ENCODE measurements at places on chromosomes 4 and X.

- DNase-seq, result no peak
Observed at GRCh38 chrX:97790850-97791249, 907.1 kb downstream of the RPA4 start.

DNA sequence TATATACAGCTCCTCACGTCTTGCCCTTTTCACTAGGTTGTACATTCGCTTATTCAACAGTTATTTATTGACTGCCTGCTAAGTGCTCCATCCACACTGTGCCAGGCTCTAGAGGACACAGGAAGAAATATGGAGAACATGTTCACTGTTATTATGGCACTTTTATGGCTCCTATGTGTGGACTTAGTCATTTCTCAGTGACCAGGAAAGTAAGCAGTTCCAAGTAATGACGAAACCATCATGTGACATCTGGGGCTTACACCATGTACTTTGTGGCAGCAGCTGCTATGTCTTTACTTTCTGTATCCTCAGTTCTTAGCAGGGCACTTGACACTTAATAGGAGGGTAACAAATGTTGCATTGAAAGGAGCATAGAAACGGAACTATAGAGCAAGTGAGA is 278.0 kb downstream of the ANK2 start:
- DNase-seq, result no peak

GRCh38 chrX:41781500-41781899 is 57.5 kb downstream of the GPR82 start:
- no peak for DNase-seq

DNA sequence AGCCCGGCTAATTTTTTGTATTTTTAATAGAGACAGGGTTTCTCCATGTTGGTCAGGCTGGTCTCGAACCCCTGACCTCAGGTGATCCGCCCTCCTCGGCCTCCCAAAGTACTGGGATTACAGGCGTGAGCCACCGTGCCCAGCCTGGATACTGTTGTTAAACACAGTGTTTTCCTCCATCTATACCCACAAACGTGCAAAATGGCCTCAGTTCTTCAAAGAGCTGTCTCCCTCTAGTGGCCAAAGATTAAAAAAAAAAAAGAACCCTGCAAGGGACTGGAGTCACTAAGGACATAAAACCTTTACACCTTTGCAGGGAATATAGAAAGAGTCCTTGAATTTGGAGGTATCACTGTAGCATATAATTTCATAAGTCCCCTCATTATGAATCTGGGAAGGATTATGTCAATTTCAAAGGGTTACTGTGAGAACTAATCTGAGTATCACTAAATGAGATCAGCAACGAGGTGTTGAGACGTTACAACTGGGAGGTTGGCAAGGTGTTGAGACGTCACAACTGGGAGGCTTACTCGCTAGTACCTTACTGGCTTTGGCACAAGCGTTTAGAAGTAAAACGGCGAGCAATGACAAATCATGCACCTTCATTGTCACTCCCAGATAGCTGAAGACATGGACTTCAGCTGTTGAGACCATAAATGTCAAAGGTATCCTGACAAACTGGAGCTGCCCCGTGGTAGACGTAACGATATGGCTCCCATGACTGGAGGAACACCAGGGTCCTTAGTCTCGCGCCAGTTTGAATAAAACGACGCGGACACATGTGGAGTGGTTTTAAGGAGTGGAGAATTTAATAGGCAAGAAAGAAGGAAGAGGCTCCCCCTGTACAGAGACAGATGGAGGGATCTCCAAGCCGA is 33.4 kb upstream of the ENPP6 start:
- no peak for DNase-seq

DNA sequence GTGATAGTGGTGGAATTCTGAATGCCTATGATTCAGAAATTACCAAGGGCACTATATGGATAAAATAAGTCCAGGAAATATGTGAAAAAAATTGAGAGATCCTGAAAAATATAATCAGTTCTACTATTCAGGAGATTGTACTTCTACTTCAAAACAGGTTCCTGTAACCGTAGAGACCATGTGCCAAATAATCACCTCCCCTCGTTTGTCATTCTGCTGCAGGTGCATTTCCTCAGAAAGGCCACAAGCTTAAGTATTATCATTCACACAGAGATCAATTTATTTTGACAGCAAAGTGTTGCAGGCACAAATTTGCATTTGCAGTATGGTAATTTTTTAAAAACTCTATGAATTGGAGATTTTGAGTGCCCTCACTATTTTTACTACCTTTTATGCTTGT is 1000.0 kb downstream of the CCSER1 start:
- no peak for DNase-seq

- no peak for DNase-seq
Observed at GRCh38 chr4:139241086-139241783, 38.8 kb downstream of the MGARP start.

DNA sequence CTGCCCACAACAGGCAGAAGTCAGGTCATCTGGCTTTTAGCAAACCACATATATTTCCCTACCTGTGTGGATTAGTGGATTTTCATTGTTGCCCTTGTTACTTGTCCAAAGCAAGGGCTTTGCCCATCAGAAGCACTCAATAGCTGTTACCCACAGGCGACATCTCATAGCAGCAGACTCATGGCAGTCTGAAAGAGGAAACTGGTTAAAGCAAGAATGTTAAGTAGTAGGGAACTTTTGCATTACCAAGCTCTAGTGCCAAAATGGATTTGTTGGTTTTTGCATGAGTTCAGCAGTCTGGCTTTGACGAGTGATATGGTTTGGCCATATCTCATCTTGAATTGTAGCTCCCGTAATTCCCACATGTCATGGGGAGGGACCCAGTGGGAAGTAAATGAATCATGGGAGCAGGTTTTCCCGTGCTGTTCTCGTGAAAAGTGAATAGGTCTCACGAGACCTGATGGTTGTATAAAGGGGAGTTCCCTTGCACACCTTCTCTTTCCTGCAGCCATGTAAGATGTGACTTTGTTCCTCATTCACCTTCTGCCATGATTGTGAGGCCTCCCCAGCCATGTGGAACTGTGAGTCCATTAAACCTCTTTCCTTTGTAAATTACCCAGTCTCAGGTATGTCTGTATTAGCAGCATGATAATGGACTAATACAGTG is 107.9 kb downstream of the GPR143 start:
- no peak for DNase-seq

GRCh38 chr4:159235779-159236368 is 133.0 kb downstream of the RAPGEF2 start:
- DNase-seq, result no peak

DNA sequence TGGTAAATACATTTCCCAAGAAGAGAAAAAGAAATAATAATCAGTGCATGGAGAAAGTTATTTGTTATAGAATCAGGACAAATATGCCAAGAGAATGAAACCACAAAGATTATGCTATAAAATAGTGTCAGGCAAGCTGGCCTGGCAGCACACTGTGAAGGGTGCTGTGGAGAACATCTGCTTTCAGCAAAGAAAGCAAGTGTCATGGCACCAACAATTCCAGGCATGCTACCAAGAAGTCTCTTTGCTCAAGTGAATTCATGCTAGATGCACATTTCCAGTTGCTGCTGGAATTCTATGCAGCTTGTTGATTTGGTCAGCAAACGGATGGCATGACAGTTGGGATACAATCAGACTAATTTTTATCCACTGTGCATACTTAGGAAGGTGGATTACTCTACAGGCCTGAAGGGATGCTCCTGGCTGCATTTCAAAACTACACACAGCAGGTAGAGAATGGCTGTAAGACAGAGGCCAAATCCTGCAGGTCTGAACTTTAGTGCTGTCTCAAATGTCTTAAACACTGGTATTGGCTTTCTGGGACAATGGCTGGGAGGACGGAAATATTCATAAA is 154.6 kb upstream of the FAT1 start:
- DNase-seq, result no peak

DNA sequence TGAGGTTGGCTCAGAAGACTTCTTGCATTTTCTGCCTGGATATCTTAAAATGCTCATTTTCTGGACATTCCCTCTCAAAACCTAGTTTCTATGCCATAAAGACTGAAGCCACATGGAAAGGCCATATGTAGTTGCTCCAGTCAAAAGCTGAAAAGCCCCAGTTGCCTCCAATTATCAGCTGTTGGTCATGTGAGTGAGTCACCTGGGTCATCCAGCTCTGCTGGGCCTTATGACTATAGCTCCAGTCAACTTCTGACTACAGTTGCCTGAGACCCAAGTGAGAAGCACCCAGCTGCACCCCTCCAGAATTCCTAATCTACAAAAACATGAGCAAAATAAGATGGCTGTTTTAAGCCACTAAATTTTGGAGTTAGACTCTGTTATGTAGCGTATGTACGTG is 41.9 kb downstream of the HELQ start:
- DNase-seq, result no peak

GRCh38 chr4:150973626-150974251 is 41.3 kb downstream of the LRBA start:
- DNase-seq, result no peak

GRCh38 chrX:125205133-125205917 is 114.3 kb upstream of the TEX13C start:
- no peak for DNase-seq

All from stimulated activated CD8-positive, alpha-beta memory T cell treated with anti-CD3 and anti-CD28 coated beads, Interleukin-4, amount 100 ng/mL, for 1 hour (primary cell).